A172 (cell line): ENCODE measurements at places on chromosomes 7 and 10.

GRCh38 chr7:4809666-4810065, 34.2 kb downstream of the AP5Z1 start:
- no peak for DNase-seq

DNA sequence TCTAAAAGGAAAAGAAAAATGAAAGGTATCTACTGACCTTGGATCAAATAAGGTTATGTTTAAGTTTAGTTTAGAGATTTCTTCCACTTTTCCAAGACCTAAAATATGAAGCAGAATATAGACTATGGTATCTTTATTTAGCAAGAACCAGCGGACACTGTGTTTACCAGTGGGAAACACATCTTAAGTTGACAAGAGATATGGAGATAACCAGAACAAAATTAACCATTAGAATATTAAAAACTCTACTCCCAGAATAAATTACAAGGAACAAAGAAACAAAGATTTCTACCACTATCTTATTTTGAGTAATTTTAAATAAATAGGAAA, 86.9 kb downstream of the IMMP2L start:
- no peak for DNase-seq

DNA sequence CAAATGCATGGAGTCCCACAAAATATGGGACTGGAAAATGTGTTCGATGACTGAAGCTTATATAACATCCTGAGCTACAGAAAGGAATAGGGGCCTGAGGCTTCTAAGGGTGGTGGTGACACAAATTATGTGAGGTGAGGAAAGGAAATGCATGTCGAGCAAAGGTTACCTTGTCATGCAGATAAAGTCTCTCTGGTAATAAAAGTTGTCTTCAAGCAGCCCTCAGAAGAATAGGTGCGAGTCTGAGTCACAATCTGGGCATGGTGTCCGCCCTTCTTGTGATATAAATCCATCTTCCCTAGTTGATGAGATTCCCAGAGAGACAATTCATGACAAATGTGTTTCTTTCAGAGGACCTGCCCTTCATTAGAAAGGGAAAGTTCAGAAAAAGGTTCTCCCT, 985.2 kb upstream of the C7orf33 start:
- DNase-seq, result peak; percentile 24

DNA sequence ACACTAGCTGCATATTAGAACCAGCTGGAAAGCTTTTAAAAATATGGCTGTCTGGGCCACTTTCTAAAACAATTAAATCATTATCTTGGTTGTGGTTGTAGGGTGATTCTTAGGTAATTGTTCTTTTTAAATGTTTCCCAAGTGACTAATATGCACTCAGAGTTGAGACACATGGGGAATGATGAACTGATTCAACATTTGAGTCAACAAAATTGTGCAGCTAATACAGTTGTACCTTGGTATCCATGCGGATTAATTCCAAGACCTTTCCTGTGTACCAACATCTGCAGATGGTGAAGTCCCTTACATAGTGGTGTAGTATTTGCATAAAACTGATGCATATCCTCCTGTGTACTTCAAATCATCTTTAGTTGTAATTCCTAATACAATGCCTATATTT, 242.2 kb downstream of the ATRNL1 start:
- peak; percentile 28 for DNase-seq

DNA sequence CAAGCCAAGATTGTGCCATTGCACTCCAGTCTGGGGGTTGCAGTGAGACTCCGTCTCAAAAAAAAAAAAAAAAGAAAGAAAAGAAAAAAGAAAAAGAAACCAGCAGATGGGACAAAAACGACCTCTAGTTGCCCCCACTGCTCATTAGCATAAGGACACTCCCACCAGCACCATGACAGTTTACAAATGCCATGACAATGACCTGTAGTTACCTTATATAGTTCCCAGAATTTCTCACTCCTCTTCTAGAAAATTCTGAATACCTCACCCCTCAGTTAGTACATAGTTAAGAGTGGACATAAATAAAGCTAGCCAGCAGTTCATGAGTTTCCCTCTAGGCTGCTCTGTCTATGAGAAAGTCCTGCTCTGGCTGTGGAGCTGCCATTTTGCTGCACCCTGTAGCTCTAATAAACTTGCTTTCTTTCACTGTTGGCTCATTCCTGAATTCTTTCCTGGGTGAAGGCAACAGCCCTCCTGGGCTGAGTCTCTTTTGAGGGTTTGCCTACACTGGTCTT, 276.8 kb upstream of the AKR1E2 start:
- DNase-seq, result peak; percentile 18

DNA sequence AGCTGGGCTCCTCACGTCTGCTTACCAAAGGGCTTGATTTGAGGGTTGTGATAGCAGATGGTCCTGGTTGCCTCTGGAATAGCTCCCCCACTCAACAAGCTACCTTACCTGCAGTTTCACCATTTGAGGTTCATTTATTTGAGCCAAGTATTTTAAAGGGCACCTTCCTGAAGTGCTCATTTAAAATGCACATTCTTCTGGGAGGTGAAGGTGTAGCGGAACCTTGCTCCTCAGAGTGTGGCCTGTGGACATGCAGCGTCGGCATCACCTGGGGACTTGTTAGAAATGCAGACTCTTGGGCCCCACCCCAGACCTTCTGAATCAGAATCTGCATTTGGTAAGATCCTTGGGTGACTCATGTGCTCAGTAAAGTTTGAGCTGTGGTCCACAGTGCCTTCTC, 2.3 kb downstream of the CDH23 start:
- no peak for DNase-seq

- no peak for DNase-seq
Observed at GRCh38 chr7:101744588-101744987, 72.8 kb upstream of the CUX1 start.

DNA sequence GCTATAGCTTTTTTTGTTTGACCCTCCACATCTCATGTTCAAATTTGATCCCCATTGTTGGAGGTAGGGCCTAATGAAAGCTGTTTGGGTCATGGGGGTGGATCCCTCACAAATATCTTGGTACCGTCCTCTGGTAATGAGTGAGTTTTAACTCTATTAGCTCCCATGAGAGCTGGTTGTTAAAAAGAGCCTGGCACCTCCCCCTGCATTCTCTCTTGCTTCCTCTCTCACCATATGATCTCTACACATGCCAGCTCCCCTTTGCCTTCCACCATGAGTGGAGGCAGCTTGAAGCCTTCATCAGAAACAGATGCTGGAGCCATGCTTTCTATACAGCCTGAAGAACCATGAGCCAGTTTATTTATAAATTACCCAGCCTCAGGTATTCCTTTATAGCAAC, 43.0 kb upstream of the IMMP2L start:
- DNase-seq, result no peak

DNA sequence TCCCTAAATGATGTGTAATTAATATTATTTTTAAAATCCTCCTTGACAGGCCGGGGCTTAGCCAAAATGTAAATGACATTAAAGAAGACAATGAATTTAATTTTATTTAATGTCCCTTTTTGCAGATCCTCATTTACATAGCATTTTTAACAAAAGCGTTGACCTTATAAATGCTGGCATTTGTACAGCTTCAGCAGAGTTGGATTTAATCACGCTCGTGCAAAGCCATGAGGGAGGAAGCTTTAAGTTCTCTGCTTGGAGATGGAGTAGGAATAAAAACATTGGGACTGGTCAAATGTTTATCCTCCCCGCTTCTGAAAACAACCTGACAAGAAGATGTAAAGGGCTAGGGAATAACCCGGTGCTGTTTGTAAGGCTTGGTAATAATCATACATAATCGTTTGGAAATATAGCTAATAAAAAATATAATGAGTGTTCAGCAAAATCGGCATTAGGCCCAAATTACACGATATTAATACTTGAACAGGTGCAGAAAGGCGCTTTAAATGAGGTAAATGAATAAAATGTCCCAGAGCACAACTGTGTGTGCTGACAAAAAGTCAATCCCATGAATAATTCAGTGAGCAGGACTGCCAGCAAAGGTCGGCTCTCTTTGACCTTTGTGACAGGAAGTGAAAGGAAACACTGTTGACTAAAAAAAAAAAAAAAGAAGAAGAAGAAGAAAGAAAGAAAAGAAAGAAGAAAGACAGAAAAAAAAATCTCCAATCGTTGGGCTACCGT, 11.5 kb downstream of the EBF3 start:
- no peak for DNase-seq

DNA sequence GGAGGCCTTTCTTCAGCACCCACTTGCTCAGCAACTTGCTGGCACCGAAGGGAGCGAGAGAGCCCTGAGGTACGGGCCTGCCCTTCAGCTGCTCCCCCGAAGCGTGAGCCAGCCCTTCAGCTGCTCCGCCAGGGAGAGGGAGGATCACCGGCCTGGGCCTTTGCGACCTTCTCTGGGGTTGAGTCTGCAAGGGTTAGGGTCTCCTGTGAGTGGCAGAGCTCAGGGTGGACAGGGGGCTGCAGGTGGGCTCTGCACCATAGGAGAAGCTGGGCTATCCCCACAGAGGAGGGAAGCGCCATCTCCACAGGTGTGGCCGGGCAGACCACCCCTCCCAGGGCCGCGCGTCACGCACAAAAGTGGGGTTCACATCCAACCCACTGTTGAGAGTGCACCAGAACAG, 490.6 kb upstream of the FOXK1 start:
- DNase-seq, result no peak

DNA sequence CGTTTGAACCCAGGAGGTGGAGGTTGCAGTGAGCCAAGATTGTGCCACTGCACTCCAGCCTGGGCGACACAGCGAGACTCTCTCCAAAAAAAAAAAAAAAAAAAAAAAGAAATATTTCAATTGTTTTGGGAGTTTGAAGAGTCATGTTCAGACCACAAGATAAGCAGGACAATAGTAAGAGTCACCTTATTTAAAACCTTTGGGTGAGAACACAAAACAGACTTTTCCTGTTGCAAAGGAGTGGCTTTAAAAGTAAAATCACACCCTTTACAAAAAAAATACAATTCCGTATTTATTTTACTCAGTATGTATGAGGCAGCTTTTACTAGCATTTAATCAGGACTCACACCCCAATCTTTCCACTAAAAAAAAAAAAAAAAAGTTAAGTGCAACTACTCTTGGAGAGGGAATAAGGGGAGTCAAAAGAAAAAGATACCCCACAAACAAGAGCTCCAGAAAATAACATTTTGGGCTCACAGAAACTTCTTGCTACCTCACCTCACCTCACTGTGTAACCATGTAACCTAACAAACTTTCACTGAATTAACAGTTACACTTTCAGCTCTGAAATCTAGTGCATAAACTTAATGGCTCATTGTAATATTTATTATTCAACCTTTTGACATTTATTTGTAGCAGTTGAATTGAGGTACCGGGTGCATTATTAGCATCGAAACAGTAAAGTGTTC, 11.2 kb downstream of the SKIDA1 start:
- DNase-seq, result no peak

- DNase-seq, result no peak
Observed at GRCh38 chr7:99784007-99784406, at the start of gene CYP3A4. Gene CYP3A4 (minus strand): TSS chr7:99784184. CDS start chr7:99784081, 103 bp downstream.

- DNase-seq, result peak; percentile 83
Observed at GRCh38 chr10:7260412-7260900, 150.4 kb downstream of the SFMBT2 start.

GRCh38 chr10:23047201-23048050, 48.0 kb upstream of the MSRB2 start:
- peak; percentile 73 for DNase-seq
